NCI-H187 (cell line): ENCODE measurements at places on chromosomes 13 and 19.

DNA sequence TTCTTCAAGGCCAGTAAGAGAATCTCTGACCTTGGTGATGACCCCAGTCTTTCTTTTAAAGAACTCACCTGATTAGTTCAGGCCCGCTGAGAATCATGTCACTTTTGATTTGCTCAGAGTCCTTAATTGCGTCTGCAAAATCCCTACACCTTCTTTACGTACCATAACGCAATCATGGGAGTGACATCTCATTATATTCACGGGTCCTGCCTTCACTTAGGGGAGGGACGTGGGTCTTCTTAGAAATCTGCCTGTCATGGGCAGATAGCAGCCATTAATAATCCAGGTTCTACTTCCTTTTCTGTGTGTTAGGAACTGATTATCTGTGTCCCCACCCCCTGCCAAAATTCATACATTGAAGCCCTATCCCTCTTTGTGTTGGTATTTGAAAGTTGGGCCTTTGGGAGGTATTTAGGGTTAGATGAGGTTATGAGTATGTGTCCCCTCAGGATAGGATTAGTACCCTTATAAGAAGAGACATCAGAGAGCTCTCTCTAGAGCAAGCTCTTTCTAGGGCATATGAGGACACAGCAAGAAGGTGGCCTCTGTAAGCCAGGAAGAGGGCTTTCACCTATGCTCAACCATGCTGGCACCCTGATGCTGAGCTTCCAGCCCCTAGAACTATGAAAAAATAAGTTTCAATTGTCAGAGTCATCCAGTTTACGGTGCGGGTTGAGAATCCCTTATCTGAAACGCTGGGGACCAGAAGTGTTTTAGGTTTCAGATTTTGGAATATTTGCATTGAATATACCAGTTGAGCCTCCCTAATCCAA is 9.9 kb downstream of the TPP2 start:
- no peak for DNase-seq

DNA sequence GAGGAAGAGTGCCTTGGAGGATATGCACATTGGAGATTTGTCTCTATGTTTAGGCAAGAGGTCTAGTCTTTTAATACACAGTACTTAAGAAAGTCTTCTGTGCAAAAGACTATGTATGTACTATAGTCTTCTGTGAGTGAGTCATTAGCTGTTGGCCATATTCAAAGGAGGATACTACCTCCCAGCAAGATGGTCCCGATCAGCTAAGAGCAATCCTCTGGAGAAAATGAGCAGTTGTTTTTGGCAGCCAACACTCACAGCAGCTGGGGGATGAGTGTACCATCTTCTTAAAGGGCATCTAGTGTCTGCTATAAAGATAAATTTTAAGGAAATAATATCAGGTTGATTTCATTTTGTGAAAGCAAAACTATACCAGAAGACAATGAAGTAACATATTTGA is 487.8 kb downstream of the KCTD12 start:
- DNase-seq = no peak

DNA sequence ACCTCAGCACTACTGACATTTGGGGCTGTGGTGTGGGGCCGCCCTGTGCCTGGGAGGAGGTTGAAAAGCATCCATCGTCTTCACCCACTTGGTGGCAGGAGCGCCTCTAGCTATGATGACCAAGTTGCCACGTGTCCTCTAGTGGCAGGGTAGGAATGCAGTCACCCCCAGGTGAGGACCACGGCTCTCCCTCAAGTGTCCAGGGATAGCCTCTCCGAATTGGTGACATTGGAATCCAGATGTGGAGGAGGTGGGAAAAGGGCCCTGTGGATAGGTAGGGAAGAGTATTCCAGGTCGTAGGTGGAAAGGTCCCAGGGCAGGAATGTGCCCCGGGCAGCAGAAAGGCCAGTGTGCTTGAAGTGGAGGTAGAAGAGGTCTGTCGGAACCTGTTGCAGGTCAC is 37.6 kb downstream of the ARHGEF18 start:
- DNase-seq = no peak

- no peak for DNase-seq
Observed at GRCh38 chr19:1874554-1875185, 10.6 kb downstream of the ABHD17A start.

DNA sequence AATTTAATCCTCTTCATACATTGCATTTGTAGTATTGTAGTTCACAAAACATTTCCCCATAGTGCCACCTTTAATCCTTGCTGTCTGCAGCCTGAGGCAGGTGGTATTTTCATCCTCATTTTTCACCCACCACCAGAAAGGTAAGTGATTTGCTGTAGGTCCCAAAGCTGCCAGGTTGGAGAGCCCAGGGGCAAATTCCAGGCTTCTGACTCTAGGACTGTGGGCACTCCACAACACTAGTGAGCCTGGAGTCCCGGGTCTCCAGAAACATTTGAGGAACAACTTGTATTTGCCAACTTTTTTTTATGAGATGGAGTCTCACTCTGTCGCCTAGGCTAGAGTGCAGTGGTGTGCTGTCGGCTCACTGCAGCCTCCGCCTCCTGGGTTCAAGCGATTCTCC is 6.2 kb downstream of the ILF3 start:
- no peak for DNase-seq

DNA sequence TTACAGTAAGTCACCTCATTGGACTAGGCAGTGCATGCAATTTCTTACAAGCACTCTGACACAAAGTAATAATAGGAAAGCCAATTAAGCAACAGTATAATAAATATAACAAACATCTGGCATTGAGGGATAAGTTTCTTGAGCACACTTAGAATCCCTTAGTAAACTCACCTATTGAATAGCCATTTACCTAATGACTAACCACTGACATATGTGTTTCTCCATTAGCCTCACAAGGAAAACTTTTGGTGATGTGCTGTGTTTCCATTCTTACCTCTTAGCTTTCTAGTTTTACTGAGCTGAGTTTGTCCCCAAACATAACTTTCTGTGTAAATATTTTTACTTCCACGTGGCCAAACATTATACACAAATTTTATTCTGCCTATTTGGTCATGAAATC is 47.4 kb upstream of the PCDH9 start:
- no peak for DNase-seq

DNA sequence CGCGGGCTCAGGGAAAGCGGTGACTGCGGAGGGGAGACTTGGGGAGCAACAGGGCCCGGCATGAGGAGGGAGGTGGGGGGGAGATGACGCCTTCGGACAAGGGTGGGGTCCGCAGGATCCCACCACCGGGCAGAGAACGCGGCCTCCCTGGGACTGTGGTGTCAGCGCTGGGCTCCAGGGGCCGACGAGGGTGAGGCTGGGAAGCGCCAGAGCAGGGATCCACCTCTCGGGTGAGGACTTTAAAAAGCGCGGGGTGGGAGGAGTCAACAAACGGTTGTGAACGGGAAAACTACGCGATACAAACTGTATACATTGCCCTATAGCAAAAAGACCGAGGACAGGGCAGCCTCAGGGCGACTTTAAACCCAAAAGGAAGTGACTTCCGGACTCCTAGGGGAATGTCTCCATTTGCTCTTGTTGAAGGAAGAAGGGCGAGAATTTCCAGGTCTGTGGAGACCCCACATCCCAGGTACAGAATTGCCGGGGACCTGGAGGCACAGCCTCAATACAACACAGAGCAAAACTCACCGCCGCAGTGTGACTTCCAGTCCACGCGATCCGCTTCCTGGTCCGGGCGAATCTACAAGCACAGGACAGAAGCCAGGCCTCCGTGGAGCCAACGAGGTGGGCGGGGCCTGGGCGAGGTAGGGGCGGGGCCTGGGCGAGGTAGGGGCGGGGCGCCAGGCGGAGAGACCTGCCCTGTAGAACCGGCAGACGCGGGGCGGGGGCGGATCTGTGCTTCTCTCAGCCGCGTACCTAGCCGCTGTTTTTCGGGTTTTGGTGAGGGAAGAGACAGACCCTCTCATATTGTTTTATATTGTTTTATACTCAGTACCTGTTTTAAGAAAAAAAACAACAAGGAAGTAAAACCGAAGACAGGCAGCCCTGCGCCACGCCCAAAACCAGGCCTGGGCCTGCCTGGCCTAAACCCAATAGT is at the start of gene ZNF888:
TSS of gene ZNF888 (minus strand) at position 588 of the 937 bp plus-strand sequence. CDS start 5,555 bp downstream, outside the sequence.
- peak; percentile 61 for DNase-seq

GRCh38 chr13:19345158-19345557 is 163.5 kb upstream of the TUBA3C start:
- no peak for DNase-seq

DNA sequence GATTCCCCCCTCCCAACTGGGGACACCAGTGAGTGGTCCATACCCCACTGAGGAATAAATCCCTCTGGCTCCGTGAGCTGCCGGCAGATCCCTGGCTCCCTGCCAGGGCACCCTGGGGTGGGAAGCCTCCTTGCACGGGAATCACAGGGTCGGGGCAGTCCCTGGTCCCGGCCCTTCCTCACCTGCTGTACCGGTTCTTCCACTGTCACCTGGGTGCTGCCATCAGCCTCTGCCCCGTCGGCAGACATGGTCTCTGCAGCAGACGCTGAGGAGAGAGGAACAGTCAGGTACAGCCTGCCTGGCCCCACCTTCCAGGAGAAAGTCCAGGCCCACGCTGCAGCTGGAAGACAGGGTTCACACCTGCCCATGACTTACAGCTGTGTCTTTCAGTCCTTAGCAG is 6.3 kb downstream of the PLIN3 start:
- no peak for DNase-seq

- no peak for DNase-seq
Observed at GRCh38 chr13:108987944-108988343, 358.5 kb downstream of the MYO16 start.

DNA sequence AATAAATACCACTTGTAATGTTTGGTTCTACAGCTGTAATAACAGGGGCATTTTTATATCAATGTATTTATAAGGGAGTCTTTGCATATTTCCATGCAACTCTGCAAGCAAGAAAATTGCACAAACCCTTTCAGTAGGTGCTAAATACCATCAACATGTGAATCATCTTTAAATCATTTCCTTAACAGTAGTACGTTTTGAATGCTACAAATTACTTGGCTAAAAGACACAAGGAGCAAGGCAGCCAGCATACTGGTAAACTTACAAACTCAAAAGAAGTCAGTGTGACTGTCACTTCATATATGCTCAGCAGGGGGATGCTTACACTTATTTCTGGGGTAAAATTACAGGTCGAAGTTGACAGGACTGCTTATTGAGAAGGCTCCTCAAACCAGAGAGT is 402.4 kb downstream of the EFNB2 start:
- no peak for DNase-seq

DNA sequence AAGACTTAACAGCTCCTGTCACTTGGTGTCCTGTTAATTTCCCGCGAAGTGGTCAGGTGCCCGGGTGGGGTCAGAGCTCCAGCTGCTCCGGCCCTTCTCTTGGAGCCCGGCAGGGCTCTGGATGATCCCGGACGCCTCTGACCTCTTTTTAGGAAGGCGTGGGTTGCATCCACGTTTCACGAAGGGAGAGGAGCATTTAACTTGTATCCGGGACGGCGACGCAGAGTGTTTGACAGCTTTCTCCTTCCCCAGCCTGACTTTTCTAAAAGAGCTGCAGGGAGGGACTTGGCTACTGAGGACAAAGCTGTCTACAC is 656 bp downstream of the ZNF155 start:
- no peak for DNase-seq
